Esophagus squamous epithelium (tissue), 5 donors: ENCODE measurements at places on chromosomes 7 and 10.

DNA sequence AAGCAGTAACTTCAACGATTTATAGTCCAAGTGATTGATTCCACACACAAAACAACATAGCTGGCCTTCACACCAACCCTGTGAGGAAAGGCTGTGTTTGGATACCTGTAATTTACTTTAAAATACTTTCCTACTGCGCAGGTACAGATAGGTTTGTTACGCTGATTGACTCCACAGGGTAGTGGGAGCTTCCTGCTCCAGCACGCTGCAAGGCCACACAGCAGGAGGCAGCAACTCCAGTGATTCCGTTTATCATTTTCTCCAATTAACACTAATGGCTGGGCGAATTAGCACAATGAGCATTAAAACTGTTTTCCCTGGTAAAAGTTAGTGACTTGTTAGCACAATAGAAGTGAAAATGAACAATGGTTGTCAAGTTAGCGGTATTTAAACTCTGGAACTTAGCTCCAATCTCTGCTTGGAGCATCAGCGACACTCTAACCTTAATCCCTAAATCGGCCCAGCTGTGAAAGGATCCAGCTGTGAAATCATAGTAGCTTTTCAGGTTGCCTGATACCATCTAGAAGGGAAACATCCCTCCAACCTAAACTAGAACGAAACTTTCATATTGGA is 959 bp downstream of the DCLRE1C start:
- DNase-seq = no peak

DNA sequence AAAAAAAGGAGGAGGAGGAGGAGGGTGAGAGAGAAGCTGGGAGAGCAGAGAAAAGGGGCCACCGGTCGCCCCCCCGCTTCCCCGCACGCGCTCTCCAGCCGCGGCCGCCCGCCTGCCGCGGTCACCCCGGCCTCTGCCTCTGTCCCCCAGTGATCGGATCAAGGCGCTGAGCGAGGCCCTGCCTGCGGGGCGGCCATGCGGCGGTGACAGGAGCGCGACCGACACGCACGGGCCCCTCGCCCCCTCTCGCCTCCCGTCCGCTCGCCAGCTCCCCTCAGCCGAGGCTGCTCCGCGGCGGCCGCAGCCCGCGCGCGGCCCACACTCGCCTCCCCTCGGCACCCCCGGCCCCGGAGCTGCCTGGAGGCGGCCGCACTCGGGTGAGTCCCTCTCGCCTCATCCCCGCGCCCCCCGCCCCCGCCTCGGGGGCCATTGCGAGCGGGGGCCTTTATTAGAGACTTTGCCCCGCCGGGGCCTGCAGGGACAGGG is at the start of gene GTF2I:
GTF2I (plus strand) TSS at position 27 of the 486 bp plus-strand sequence. CDS start 31,411 bp downstream, outside the sequence.
- no peak for DNase-seq

DNA sequence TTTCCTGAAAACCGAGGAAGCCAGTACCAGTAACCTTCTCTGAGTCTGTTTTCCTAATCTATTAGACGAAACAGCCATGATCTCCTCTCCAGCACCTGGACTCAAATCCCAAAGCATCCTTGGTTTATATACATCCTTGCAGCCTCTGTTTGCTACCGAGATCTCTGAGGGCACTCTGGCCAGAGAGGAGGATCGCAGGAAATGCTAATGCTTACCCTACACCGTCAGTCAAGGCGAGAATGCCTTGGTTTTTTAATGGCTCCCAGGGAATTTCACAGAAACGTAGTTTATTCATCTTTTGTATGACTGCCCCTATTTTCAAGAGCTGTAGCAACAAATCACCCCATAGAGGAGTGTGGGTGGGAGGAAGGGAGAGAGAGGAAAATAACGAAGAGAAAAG is 91.5 kb upstream of the CALN1 start:
- no peak for DNase-seq

DNA sequence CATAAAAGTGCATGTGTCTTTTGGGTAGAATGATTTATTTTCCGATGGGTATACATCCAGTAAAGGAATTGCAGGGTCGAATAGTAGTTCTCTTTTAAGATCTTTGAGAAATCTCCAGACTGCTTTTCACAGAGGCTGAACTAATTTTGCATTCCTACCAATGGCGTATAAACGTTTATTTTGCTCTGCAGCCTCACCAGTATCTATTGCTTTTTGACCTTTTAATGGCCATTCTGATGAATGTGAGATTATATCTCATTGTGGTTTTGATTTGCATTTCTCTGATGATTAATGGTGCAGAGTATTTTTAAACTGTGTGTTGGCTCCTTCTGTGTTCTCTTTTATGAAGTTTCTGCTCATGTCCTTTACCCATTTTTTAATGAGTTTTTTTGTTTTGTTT is 1020.1 kb downstream of the NXPH1 start:
- no peak for DNase-seq

DNA sequence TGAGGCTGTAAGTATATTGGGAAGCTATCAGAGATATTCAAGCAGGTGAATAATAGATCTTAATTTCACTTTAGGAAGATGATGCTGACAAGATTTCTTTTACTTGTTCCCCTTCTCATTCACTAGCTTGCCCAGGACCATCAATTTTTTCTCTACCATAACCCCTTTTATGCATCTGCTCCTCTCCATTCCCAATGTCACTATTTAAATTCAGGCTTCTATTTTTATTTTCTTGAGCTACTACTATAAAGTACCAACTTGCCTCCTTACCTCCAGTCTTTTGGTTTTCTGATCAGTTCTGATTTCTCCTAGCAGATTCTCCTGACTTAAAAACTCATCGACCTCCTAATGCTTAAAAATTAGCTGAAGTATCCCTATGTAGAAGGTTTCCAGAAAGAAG is 97.7 kb upstream of the SMIM30 start:
- no peak for DNase-seq

- DNase-seq = no peak
Observed at GRCh38 chr7:33458581-33458980, 329.2 kb downstream of the BBS9 start.

- no peak for DNase-seq
Observed at GRCh38 chr10:22666287-22667092, 47.9 kb downstream of the PIP4K2A start.

DNA sequence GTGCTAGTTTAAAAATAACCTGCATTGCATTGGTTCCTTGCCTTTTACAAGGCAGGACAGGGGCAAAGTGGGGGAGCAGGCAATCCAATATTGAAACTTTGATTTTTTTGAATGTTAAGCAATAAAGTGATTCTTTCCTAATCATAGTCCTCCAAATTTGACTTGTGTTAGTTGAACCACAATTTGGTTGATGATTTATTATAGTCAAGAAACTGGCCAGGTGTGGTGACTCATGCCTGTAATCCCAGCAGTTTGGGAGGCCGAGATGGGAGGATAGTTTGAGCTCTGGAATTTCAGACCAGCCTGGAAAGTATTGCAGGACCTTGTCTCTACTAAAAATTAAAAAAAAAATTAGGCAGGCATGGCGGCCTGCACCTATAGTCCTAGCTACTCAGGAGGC is 27.9 kb upstream of the ABLIM1 start:
- DNase-seq = no peak

GRCh38 chr7:65438598-65438997 is 64.9 kb downstream of the ZNF92 start:
- no peak for DNase-seq

DNA sequence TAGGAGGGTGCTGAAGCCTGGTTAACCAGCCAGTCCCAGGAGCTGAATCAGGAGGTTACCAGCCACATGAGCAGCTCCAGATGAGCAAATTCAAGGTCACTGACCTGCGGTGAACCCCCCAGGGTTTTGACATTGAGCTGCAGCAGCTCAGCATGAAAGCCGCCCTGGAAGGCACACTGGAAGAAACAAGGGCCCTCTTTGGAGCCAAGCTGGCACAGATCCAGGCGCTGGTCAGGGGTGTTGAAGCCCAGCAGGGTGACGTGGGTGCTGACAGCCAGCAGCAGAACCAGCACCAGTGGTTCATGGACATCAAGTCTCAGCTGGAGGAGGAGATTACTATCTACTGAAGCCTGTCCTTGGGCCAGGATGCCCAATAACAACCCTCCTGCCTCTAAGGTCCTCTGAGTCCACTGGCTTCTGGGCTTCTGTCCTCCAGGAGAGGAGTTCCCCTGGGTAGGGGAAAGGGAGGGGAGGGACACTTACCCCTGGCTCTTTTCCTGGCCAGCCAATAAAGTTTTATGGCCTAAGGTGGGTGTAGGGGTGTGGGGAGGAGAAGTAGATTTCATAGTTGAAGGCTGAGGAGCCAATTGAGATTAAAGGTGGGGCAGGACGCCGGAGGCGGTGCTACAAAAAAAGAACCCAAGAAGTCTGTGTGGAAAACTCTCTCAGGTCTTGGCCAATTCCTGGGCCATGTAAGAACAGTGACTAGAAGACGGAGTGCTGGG is 29.4 kb upstream of the ATOH7 start:
- DNase-seq = no peak

DNA sequence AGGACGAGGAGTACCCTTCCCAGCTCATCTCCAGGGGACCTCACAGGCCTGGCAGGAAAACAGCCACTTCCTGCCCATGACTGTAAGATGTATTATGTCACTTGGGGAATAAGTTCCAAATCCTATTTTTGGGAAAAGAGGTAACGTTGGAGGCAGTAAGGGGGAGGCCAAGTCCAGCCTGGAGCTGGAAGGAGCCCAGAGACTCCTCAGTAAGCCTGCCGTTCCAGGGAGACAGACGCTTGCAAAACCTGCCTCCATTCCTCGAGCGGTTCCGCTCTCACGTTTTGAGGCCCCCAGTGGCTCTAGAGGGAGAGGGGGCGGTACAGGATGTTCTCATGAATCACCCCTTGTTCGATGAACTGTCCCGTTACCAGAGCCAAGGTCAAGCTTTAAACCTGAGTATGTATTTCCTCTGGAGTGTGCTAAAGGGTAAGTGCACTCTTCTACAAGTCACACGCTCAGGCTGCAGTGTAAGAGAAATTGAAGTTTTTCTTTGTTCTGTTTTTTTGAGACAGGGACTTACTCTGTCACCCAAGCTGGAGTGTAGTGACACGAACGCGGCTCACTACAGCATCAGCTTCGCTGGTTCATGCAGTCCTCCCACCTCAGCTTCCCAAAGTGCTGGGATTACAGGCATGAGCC is 45.5 kb upstream of the CYTH3 start:
- DNase-seq = no peak

DNA sequence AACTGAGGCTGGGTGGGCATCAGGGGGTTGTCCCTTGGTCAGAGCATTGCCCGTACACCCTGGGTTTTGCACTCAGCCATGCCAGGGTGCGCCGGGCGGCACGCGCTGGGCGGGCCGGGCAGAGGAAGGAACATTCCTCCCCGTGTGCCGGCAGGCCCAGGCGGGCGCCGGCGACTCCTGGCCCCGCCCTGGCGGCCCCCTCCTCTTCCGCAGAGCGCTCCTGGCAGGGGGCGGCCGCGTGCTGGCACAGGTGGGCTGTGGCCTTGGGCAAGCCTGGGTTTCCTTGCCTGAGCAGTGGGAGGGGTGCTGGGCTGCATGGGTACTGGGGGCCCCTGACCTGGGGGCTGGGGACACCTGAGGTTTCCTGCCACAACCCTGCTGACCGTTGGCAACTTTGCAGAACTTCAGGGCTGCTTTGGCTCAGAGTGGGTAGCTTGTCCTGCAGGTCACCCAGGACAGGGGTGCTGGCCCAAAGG is 3.9 kb downstream of the LFNG start:
- no peak for DNase-seq

DNA sequence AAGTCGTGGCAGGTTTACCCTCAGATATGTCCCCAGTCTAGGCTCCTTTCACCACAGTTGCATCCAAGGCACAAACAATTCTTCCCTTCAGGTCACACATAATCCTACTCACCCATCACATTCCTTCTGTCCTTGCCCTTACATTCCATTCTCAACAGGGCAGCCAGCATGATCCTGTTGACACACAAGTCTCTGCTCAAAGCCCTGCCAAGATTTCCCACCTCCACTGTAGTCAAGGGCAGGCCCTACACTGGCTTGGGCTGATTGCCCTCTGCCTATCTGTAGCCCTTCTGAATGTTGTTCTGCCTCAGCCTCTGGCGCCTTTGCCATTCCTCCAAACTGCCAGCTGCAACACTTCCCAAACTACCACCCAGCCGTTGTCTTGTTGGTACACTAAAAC is 187.9 kb upstream of the AKR1E2 start:
- no peak for DNase-seq

- DNase-seq = no peak
Observed at GRCh38 chr10:15802375-15802949, 57.8 kb downstream of the MINDY3 start.

- no peak for DNase-seq
Observed at GRCh38 chr7:76358011-76358480, 745 bp downstream of the YWHAG start.

- no peak for DNase-seq
Observed at GRCh38 chr7:121017586-121017985, 29.1 kb downstream of the CPED1 start.

GRCh38 chr7:101712652-101713051 is 83.6 kb upstream of the MYL10 start:
- DNase-seq = no peak

- no peak for DNase-seq
Observed at GRCh38 chr7:128116740-128117139, 85.5 kb upstream of the LRRC4 start.

DNA sequence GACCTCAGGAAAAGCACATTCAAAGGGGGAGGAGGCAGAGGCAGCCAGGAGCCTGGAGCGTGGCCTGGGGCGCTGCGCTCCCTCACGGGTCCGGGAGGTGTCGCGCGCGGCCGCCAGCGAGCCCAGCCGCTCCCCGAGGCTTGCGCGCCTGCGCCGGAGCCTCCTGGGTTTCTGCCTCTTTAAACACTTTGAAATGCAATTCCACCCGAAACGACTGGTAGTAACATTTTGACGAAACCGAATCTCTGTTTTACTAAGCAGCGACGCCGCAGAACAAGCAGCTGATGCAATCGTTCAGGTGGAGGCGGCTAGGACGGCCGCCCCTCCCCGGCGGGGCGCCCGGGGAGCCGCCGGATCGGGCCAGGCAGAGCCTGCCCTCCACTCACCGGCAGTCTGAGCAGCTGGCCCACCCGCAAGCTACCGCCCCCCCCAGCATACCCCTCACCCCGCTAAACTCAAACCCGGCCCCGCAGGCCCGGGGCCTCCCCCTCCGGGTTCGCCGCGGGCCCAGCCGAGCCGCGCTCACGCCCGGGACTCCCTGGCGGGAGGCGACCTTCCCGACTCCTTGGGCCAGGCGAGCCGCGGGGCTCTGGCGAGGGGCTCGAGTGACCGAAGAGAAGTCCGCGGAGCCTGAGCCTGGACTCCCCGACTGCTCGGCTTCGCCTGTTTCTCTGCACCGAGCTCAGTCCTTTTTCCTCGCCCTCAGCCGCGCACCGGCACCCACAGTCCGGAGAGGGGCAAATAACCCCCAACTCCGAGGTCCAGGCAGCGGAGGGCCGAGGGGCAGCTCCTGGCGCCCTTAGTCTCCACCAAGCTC is 3.2 kb downstream of the MKX start:
- no peak for DNase-seq

GRCh38 chr7:158707610-158708009 is 3.0 kb upstream of the NCAPG2 start:
- no peak for DNase-seq

DNA sequence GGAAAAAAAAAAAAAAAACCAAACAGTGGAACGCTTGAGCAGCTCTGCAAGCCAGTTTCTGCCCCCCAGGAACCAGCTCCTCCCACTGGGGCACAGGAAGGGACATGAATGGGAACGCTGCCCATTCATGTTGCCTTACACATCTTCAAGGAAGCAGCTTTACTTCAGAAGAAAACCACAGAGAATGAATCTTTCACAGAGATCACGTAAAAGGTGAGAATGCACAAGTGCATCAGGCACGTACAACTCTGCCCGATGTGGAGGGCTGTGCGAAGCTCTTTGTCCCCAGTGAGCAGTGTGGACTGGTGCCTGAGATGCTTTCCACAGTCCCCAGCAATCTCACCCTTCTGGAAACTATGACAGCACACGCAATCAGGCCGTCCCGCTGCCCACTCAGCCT is 106.2 kb downstream of the DLG5 start:
- DNase-seq = no peak
